ENCODE measurements at places on chromosomes 5 and 9.

- no peak for DNase-seq
Measured at GRCh38 chr5:135993335-135993879, 35.4 kb upstream of the TGFBI start.

- no peak for DNase-seq
Measured at GRCh38 chr9:137833721-137834613, 43.6 kb upstream of the CACNA1B start.

DNA sequence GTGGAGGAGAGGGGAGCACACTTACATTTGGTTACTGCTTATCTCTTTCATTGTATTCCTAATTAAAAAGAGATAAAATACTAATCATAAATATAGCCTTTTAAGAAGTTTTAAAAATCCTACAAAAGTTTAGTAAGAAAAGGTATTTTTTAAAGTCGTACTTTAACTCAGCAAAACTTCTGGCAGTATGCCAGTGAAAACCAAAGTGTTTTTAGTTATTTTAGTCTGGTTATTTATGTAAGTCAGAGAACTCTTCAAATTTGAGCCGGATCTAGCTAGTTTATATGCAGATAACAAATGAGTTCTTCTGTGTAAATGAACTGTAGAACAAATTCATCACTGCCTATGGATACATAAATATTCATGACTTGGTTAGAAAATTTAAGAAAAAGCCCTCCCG is 36.5 kb upstream of the ANKDD1B start:
- DNase-seq, result no peak

GRCh38 chr5:8417316-8418048 is 548.5 kb downstream of the MTRR start:
- no peak for DNase-seq

GRCh38 chr5:35920890-35921289 is 17.5 kb downstream of the CAPSL start:
- DNase-seq, result no peak

DNA sequence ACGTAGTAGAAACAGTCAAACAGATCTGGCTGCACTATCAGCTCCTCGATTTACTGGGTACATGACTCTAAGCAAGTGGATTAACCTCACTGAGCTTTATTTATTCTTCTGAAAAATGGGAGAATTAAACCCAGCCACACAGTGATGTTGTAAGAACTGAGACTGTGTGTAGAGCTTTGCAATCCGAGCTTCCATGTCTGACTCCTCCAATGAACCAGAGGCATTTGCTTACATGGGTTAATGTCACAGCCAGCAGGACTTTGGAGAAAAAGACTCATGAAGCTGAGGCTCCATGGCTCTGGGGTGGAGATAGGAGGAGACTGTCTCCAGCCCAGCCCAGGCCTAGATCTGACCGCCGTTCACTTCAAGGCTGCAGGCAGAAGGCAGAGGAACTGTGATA is 201.3 kb downstream of the CDK5RAP2 start:
- no peak for DNase-seq

- DNase-seq, result no peak
Measured at GRCh38 chr5:89932771-89933181, 476.8 kb downstream of the CETN3 start.

DNA sequence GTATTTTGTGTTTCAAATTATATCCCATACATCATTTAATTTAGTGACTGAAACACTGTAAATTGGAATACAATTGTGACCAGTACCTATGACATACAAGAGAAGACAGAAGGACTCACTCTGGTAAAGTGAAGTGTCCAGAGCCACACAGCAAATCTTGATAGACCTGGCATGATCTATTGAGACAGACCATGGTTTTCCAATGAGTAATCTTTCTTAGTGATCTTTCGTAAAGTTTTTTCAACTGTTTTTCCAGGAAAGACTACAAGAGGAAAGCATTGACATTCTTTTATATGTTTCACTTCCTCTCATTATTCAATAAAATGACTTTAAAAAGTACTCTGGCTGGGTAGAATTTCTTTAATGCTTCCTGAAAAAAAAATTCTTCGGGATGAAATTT is 43.3 kb upstream of the ALDH1A1 start:
- no peak for DNase-seq

- DNase-seq, result no peak
Measured at GRCh38 chr9:6944093-6944551, 186.3 kb downstream of the KDM4C start.

- peak; percentile 96 for DNase-seq
Measured at GRCh38 chr9:130467316-130467715, 22.6 kb downstream of the ASS1 start.

GRCh38 chr5:176776141-176776865 is 34.1 kb upstream of the UNC5A start:
- no peak for DNase-seq

DNA sequence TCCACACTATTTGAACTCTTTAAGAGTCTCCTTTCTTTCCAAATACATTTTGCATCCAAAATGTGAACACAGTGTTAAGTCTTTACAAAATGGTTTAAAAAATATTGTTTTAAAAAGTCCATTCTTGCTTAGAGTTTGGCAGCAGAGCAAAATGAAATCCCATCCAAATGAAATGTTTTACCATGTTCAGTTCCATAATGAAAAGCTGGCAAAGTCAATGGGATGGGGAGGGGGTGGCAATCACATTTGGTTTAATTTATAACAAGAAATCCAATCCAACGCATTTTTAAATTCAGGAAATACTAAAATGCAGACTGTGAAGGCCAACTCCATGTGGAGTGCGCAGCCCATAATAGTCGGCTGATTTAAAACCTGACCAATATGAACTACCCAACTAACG is 39.4 kb downstream of the MRPL36 start:
- no peak for DNase-seq

DNA sequence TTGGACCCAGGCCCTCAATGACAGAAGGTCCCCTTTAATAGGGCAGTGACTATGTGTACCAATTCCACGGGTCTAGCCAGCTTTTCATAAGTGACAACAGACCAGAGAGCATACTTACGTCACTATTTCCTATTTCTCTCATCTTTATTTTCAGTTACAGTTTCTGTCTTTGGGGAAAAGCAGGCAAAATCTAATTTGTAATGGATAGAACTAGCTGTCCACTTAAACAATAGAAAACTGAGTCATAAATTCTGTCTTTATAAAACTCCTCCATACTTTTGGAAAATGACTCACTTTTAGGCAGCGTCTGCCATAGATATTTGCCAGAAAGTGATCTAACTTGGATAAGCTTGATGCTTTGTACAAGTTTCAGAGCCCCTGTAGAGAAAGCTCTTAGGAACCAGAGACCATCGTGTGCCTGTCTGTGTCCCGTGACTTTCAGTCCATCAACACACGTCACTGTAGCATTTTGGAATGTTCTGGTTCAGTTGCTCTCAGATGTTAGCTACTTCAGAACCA is 101.9 kb downstream of the F2RL2 start:
- no peak for DNase-seq

DNA sequence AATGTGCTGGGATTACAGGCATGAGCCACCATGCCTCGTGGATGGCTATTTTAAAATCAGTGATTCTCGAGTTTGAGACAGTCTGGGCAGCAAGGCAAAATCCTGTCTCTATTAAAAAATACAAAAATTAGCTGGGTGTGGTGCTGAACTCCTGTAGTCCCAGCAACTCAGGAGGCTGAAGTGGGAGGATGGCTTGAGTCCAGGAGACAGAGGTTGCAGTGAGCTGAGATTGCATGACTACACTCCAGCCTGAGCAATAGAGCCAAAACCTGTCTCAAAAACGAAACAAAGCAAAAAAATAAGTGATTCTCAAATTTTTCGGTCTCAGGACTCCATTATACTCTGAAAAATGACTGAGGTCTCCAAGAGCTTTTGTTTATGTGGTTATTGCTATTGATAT is 47.9 kb upstream of the HSPA9 start:
- DNase-seq, result no peak

DNA sequence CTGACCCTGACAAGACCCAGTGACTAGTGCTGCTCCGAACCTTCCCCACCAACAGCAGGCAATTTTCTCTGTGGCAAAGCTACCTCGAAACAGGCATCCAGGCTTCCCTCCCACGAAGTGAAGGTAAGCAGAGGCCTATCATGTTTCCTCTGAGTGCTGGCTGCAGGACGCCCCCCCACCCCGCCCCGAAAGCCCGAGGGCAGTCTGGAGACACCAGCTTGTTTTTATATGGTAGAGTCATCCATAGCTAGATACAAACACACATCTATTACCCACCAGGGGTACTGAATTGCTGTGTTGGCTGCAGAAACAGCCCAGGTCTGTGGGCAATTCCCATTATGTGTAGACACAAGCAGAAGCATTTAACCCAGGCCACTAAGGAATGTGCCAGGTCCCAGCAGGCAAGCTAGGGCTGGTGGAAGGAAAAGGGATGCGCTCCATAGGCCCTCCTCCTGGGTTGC is 40.4 kb downstream of the LIX1 start:
- DNase-seq, result peak; percentile 65

GRCh38 chr9:117249799-117250198 is 165.1 kb downstream of the ASTN2 start:
- DNase-seq, result no peak

GRCh38 chr5:100755435-100755834 is 147.6 kb downstream of the ST8SIA4 start:
- peak; percentile 22 for DNase-seq

DNA sequence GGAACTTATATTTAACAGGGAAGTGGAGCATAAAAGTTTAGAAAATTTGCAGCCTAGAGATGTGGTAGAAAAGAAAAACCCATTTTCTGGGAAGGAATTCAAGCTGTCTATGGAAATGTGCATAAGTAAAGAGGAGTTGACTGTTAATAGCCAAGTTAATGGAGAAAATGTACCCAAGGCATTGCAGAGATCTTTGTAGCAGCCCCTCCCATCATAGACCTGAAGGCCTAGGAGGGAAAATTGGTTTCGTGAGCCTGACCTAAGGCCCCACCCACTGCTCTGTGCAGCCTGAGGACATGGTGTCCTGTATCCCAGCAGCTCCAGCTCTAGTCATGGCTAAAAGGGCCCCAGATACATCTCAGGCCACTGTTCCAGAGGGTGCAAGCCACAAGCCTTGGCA is 772.4 kb upstream of the RIOK2 start:
- DNase-seq, result no peak

DNA sequence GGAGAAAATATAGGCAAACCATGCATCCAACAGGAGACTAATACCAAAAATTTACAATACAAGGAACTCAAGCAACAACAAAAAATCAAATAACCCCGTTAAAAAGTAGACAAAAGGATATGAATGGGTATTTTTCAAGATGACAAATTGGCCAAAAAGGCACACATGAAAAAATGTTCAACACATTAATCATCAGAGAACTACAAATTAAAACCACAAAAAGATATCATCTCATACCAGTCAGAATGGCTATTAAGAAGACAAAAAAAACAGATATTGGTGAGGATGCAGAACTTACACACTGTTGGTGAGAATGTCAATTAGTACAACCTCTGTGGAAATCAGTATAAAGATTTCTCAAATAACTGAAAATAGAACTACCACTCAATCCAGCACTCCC is 35.0 kb downstream of the TEX10 start:
- no peak for DNase-seq

DNA sequence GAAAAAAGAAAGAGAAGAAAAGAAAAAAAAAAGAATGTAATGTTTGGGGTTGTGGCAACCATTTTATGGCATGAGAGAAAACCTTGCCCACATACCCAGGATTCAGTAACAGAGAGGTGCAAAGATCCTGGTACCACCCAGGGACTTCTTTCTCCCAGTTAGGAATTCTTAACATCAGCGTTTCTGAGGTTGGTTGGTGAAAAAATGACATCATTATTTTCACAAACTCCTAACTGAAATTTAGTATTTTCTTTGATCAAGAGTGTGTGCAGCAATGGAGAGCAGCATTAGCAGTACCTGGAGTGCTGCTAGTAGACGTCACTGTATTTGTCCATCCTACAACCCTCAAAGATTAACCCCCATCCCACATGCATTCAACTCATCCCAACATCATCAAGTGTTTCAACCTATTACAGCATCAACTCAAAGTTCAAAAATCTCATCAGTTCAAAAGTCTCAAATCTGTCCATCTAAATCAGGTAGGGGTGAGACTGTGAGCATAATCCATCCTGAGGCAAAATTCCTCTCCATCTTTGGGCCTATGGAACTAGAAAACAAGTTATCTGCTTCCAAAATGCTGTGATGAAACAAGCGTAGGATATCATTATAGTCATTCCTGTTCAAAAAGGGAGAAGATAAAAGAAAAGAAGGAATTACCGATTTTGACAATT is 60.1 kb upstream of the MSX2 start:
- DNase-seq, result no peak

DNA sequence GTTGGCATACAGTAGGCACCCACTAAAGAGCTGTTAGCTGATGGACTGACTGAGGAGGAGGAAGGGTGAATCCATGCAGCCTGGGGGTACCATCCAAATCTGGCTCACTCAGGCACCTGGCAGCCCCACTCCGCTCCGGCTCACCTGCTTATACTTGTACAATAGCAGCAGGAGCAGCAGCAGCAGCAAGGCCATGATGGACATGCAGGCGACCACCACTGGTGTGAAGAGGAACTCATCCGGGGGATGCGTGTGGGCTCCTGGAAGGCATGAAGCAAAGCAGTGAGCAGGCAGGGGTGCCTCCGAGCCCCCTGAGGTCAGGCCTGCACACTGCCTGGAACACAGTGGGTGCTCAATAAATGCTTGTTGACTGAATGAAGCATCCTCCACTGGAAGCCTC is 18.3 kb downstream of the CSF1R start:
- no peak for DNase-seq

- DNase-seq, result peak; percentile 39
Measured at GRCh38 chr9:37923796-37924427, 20.0 kb upstream of the SLC25A51 start.

GRCh38 chr5:150000990-150001659 is 586 bp downstream of the HMGXB3 start:
- DNase-seq, result no peak

DNA sequence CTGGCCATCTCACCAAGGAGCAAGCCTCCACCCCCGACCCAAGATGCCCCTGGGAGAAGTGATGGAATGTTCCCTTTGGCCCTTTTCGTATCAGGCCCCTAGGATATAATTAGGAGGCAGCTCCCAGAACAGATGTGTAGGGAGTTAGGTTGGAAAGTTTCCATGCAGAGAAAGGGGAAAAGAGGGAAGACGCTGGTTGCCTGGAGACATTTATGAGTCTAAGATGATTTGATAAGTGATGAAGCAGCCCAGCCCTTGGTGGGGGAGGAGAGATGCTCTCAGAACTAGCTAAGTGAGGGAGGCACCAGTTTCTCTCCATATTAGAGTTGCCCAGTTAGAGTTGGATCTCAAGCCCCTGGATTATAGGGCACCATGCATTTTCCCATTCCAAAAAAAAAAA is 137.5 kb downstream of the GNA14 start:
- DNase-seq, result no peak

Measured in NCI-H1417 (cell line).